Coronary artery (tissue), 2 donors: ENCODE measurements at places on chromosomes 4 and X.

GRCh38 chr4:157226035-157226434 lies 5.5 kb downstream of the GRIA2 start:
- no peak for DNase-seq

DNA sequence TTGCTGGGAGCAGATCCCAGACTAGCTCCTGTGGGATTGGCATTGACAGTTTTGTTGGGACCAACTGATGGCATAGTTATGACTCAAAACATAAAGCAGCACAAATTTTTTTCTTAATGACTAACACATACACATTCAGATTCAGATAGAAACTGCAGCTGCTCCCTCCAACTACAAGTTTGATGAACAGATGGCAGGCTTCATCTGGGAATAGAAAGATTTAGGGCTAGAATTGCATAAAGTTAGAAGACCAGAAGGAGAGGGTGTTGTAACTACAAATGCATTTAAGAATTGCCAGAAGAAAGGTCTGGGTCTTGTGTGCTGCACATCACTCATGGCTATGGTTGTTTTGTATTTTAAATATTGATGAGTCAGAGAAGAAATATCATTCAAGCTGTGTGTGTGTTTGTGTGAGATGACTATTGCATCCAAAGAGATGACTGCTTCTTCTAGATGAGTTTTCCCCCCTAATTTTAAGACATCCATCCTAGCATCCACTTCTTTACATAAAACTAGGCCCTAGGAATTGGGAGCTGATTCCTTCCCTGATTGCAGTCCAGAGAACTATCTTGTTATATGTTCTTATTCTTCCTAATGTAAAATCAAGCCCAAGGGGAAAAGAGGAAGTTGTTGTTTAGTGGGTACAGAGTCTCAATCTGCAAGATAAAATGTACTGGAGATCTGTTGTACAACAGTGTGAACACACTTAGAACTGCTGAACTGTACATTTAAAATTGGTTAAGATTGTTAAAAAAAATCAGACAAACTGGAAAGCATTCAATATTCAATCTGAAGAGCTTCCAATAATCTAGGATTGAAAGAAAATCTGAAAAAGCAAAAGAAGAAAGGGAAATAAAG lies 175.1 kb downstream of the PARM1 start:
- no peak for DNase-seq

- DNase-seq = no peak
These were observed at the start of gene SRPK3 for GRCh38 chrX:153780678-153781427. Gene SRPK3 (plus strand): TSS chrX:153781041. CDS start chrX:153781087, 46 bp downstream.

DNA sequence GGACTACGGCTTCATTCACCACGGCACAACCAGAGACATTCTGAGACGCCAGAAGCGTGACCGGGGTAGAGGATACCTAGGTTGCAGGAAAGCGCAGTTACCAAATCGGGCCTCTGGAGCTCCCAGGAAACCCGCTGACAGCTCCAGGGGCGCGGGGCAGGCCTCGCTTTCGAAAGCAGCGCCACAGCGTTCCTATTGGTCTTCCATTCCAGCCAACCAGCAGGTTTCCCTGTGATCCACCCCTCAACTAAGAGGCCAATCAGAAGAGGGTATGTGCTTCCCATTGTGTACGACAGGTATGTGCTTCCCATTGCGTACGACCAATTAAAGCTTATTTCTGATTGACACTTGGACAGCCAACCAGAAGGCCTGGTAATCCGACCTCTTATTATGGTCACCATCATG lies 14.9 kb downstream of the SNX12 start:
- DNase-seq = no peak

- DNase-seq = no peak
These were observed 28.5 kb upstream of the SLC25A6 start for GRCh38 chrX:1420371-1420770.

GRCh38 chr4:45636175-45636574 lies 487.7 kb downstream of the GABRG1 start:
- DNase-seq = no peak

GRCh38 chr4:86771141-86771540 lies 78.0 kb downstream of the SLC10A6 start:
- DNase-seq = no peak

- DNase-seq = no peak
These were observed 197.2 kb downstream of the GRXCR1 start for GRCh38 chr4:43089730-43090129.

- DNase-seq = no peak
These were observed 172.4 kb upstream of the MAGEB16 start for GRCh38 chrX:35625714-35626113.

DNA sequence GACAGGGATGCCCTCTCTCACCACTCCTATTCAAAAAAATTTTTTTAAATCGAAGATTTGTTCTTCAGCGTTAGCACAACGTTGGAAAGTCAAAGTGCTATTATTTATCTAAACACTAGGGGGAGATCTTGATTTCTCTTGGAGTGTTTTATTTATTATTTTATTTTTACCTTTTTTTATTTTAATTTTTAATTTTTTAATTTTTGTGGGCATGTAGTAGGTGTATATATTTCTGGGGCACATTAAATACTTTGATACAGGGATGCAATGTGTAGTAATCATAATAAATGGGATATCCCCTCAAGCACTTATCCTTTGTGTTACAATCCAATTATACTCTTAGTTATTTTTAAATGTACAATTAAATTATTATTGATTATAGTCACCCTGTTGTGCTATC lies 37.4 kb upstream of the SLC10A4 start:
- DNase-seq = no peak

- no peak for DNase-seq
These were observed 243.9 kb upstream of the WDFY3 start for GRCh38 chr4:85210353-85210752.

DNA sequence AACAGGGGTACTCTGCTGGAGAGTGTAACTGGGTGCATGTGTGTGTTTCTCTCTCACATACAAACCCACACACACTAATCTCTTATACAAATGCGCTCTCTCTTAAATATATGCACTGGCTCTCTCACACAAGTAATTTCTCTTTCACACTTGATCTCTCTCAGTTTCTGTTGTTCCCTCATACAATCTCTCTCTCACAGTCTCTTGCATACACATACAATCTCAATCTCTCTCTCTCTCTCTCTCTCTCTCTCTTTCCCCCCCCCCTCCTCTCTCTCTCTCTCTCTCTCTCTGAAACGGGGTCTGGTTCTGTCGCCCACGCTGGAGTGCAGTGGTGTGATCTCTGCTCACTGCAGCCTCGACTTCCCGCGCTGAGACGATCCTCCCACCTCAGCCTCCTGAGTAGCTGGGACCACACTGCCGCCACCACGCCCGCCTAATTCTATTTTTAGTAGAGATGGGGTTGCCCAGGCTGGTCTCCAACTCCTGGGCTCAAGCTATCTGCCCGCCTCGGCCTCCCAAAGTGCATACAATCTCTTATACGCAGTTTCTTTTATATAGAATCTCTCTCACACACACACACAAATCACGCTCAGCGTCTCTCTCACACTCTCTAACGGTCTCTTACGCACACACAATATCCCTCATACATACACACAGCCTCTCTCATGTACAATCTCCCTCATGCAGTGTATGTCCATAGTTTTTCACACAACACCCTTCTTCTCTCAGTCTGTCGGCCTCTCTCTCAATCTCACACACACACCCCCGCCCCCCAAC lies 518 bp upstream of the FAM241A start:
- DNase-seq = peak; percentile 74

GRCh38 chrX:111262086-111262485 lies 8.2 kb downstream of the CAPN6 start:
- DNase-seq = no peak

- no peak for DNase-seq
These were observed 85.3 kb downstream of the FRYL start for GRCh38 chr4:48694824-48695223.

GRCh38 chrX:97616883-97617530 lies 733.3 kb downstream of the RPA4 start:
- DNase-seq = no peak

GRCh38 chr4:47505147-47505546 lies 20.1 kb downstream of the ATP10D start:
- no peak for DNase-seq

DNA sequence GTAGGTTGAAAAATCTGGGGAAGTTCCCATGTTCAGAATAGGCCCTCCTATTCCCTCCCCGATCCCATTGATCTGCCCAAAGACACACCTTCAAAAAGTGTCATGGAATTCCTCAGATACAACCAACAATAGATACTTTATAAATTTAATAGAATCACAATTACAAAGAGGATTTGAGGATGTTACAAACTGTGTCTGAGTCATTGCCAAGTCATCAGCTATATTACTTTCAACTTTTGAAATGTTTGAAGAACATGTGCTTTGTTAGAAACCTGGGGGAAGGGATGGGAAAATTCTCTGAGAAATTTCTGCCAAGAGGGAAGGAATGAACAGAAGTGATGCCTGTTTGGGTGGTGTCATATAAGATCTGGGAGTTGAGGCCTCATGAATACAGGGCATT lies 46.7 kb downstream of the KCNIP4 start:
- DNase-seq = no peak

DNA sequence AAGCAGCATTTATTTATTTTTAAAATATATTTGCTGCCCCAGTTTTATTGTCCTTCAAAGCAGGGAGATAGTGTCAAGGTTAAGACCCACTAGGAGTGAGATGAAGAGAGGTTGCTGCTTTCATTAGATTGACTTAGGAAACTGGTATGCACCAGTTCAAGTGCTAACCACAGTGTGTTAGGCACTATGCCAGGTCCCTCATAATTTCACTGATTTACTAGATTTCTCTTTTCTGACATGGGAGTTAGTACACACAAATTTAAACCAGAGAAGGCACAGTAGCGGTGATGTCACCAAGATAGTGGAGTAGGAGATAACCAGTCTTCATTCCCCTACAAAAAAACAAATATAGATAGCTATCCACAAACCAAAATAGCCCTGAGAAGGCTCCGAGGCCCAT lies 14.3 kb downstream of the RRAGB start:
- DNase-seq = no peak

GRCh38 chrX:49309401-49309981 lies 6.0 kb downstream of the GAGE10 start:
- DNase-seq = no peak
